ENCODE measurements at places on chromosomes 2 and 18. TPM values are rescaled to one million over a fixed set of nuclear protein-coding genes. Genes with fewer than 3 reads are reported as not detected.
A peak's percentile ranks its signal among the peaks of the same experiment; 100 is the strongest.

The FBXO36 gene
- 0.62 TPM for total RNA-seq

- no peak for DNase-seq
Observed at GRCh38 chr2:102052365-102052764, 60.6 kb downstream of the IL1R2 start.

The KANSL1L gene
- total RNA-seq: 13.0 TPM

DNA sequence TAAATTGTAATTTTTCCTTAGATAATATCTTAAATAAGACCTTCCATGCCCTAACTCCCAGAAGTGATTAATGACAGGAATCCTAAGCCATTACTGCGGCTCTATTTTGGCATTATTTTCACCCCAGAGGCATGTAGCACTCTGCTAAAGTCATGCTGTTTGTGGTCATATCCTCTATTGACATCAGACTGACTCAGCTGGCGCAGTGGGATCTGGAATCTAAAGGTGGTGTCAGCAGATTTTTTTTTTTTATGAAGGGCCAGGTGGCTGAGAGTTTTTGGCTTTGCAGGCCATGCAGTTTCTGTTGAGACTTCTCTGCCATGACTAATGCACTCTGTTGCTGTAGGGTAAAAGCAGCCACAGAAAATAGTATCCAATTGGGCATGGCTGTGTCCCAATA lies 64.1 kb upstream of the ACVR1C start:
- no peak for DNase-seq

The CNTNAP5 gene
- total RNA-seq: not detected

- no peak for DNase-seq
Observed at GRCh38 chr2:171200469-171200868, 39.8 kb upstream of the TLK1 start.

The KCNS3 gene
- not detected for total RNA-seq

GRCh38 chr2:172095146-172095904 lies 7.4 kb downstream of the DLX2 start:
- peak; percentile 80 for DNase-seq

- no peak for DNase-seq
Observed at GRCh38 chr2:238369591-238370040, 49.3 kb downstream of the TRAF3IP1 start.

DNA sequence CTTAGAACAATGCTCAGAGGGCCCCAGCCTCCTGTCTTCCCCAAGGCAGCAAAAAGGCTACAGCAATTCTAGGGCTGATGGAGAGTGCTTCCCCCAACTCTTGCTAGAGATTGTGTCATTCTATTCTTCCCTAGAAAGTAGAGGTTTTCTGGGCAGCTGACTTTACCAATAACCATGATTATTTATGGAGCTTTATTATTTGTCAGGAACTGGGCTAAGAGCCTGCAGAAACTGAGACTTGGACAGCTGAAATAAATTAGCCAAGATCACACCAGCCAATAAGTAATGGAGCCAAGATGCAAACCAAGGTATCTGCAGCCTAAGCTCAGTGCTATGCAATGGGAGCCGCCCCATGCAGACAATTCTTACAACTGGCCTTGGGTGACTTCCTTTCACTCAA lies 84.8 kb downstream of the CCBE1 start:
- no peak for DNase-seq

DNA sequence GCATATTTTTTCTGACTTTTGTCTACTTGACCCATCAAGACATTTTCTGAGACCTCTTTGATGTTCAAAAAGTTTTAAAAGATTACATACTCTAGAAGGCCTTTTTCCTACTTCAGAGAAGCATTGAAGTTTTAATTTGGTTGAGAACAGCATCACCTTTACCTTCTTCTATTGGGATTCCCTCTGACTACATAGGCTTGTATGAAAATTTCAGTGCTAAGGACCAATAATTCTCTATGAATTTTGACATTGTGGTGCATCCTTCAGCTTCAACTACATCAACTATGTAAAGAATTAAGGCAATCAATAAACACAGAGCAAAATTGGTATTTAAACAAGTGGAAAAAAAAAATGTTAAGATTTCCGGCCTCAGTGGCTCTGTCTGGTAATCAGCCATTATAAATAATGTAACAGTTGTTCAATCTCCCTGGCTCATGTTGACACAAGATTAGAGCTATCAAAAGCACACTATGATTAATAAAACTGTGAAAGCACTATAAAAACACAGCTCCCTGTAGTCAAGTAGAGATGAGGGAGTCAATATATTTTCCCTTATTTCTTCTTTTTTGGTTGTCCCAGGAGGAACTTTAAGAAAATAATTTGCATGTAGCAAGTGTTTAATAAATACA lies 627.0 kb upstream of the SYT4 start:
- no peak for DNase-seq

DNA sequence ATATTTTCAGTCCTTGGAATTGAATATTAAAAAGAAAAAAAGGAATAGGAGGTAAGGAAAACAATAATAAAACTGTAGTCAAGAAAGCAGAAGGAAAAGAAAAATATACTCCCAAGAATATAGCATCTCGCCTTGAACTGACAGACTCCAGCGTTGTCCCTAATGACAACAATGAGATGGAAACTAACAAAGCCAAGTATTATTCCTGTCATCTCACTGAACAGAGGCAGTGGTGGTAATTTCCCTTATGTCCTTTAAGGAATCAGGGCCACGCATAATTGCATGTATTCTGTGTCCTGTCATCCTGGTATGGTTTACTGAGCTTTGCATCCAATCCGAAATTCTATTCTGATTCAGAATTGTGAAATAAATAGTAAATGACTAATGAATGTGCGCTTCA lies 158.9 kb downstream of the LRRTM4 start:
- no peak for DNase-seq

- DNase-seq: no peak
Observed at GRCh38 chr2:233351423-233351822, 2.9 kb upstream of the DGKD start.

- no peak for DNase-seq
Observed at GRCh38 chr2:72669121-72669520, 156.7 kb downstream of the EXOC6B start.

The PRKCE gene
- 17.9 TPM for total RNA-seq

DNA sequence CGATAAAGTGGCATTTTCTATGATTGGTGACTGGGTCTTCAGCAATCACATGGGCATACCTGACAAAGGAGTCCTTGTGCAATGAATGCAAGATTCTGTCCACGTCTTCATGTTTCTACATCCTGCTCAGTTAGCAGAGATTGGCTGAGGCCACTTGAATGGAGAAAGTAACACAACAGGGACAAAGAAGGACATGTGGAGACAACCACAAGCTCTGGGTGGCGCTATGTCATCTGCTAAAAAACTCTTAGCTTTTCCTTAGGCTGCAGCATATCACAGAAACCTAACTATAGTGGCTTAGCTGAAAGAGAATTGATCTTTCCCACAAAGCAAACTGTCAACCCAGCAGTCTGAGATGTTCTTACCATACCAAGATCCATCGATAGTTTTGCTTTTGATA lies 1109.7 kb downstream of the SOCS6 start:
- no peak for DNase-seq

GRCh38 chr2:159710601-159711180 lies 1.6 kb upstream of the MARCHF7 start:
- no peak for DNase-seq

- DNase-seq: no peak
Observed at GRCh38 chr2:239362507-239362906, 38.3 kb downstream of the HDAC4 start.

- no peak for DNase-seq
Observed at GRCh38 chr2:240520974-240521350, 36.8 kb downstream of the ANKMY1 start.

- no peak for DNase-seq
Observed at GRCh38 chr2:36452260-36452659, 96.7 kb downstream of the CRIM1 start.

DNA sequence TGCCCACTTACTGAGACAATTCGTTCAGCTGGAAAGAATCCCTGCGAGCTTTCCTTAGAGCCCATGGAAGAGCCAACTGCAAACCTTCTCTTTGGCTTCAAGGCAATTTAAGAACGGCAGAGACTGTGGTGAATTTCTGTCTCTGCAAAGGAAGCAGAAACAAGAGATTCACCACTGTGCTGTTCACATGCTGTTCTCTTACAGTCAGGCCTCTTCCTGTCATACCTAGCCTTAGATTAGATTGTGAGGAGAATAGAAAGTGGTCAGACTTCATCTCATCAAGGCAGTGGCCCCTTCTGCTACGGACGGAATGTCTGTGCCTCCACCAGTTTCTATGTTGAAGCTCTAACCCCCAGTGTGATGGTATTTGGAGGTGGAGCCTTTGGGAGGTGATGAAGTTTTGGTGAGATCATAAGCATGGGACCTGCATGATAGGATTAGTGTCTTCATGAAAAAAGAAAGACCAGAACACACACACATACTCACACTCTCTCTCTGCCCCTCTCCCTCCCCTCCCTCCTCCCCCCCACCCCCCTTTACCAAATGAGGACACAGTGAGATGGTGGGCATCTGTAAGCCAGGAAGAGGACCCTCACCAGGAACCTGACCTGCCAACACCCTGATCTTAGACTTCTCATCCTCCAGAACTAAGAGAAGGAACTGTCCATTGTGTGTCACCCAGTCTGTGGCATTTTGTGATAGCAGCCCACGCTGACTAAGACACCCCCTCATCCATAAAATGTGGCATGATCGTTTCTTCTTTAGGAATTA lies 45.6 kb upstream of the NRP2 start:
- DNase-seq: no peak

The COL3A1 gene
- 2.0 TPM for total RNA-seq

DNA sequence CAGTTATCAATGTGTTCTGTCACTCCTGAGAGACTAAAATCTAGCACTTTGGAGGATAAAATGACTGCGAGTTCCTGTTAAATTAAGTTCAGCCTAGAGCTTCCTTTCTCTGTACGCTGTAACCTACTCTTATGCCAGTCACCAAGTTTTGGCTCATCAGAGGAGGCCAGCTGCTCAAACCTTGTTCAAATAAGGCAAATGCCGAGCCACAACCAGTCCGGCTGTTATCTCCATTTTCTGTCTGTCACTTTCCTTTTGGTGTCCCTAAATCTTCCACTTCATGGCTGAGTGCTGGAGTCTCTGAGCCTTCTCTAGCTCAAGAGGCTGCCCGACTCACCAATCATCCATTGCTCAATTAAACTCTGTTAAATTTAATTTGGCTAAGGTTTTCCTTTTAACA lies 33.5 kb upstream of the PXDN start:
- no peak for DNase-seq

DNA sequence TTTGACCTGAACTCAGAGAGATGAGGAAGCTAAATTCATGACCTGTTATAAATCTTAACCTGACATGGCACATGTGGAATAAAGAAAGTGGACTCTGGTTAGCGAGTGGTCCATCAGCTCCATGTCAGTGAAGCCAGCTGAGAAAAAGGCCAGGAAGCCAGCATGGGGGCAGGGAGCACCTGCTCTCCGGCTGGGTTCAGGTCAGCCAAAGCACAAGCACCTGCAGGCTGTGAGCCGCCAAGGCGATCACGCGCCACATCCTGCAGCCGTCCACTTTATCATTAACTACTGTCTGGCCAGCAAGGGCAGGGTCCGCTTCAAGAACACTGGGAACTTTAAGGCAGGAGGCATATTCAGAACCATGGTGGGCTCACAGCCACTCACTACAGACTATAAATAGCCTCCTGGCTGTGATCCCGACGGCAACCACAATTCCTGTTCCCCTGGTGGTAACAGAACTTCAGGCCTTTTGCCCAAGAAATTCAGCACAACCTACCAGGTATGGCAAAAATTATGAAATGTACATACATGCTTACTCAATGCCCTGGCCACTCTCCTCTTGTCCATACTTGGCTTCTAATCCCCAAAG lies 35.5 kb downstream of the ACVR1 start:
- DNase-seq: no peak

The RAB1A gene
- 42.6 TPM for total RNA-seq

The ATP6V1C2 gene
- total RNA-seq: not detected

DNA sequence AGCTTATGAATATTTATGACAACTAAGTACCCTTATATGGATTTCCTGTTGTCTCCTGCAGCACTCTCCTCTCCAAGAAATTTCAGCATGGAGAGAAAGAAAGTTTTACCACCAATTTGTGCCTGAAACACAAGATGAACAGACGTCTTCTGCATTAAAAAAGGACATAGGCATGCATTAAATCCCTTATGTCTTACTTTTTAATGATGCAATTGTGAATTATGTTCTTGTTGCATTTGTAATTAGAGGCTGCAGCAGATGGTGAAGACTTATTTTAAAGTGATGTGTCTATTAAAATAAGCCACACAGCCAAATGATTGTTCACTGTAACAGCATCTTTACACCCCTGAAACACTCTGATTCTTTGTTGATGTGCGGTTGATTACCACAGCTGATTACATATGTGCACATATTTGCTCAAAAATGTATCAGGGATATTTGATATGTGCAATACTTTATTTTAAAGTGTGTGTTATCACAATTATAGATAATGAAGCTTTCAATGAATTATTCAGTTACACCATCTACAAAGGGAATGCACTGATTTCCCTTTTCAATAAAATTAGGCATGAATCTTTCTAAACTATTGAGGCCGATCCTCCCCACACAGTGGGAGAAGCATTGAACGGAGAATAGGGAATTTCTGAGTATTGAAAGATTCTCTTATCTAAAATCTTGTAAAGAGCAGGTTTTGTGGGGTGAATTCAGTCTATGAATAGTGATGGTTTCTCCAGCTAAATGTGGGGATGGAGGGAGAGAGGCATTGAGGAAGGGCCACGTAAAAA lies 585.1 kb downstream of the SLC4A3 start:
- DNase-seq: no peak

- DNase-seq: no peak
Observed at GRCh38 chr2:12036640-12036983, 290.2 kb downstream of the LPIN1 start.

DNA sequence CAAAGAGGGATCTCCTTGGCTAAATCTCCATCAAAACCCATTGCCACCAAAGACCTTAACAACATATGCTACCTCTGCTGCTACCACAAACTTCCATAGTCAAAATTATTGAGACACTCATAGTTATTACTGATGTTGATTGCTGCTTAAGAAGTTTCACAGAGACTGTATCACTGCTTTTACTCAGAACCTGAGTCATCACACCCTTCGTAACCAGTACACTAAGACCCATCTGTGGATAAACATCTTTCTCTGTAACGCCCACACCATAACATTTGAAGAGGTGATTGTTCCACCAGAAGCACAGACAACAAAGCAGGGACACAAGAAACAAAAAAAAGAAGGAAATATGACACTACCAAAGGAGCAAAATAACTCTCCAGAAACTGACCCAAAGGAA lies 1563.1 kb downstream of the LRP1B start:
- no peak for DNase-seq

The CAPN14 gene
- total RNA-seq: 0.55 TPM

DNA sequence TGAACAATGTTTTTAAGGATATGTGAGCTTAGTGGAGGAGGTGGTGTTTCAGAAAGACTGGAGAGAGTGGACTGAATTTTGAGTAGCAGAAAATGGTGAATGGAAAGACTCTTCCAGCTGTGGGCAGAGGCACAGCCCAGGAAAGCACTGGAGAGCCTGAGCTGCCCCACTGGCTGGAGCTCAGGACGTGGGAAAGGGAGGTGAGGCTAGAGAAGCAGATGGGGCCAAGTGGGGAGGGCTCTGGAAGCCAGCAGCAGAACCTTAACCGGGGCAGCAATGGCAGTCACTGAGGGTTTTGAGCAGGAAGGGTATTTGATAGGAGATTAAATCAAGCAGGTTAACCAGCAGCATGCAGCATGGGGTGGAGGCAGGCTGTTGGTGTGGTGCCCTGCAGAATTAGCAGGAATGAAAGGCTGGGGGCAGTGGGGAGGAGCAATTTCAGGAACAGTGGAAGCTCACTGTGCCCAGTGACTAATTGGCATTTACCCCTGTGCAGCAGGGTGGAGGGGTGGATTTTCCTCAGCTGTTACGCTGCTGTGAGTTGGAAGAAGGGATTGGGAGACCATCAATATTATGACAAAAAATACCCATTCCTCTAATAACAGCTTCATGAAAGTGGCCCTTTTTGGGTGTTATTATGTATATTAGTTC lies 136.2 kb downstream of the CERS6 start:
- DNase-seq: no peak

Measured in T-cell (primary cell).